ENCODE measurements at places on chromosomes 6 and 20.

GRCh38 chr6:34560366-34561226 is 4.5 kb upstream of the SPDEF start:
- DNase-seq, result no peak

DNA sequence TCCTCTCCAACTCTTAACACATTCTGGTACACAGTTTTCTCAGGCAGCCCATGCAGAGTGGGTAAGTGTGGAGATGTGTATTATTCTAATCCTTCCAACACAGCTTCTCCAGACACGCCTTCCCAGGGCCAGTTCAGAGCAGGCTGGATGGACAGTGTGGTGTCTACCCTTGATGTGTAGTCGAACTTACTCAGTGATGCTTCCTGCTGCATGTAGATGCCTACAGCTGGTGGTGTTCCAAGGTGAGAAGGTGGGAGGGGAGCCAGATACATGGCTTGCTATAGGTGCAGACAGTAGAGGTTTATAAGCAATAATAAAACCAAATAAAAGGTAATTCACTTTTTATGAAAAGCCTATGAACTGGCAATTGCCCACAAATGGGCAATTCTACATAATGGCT is 104.0 kb downstream of the QRSL1 start:
- DNase-seq, result no peak

DNA sequence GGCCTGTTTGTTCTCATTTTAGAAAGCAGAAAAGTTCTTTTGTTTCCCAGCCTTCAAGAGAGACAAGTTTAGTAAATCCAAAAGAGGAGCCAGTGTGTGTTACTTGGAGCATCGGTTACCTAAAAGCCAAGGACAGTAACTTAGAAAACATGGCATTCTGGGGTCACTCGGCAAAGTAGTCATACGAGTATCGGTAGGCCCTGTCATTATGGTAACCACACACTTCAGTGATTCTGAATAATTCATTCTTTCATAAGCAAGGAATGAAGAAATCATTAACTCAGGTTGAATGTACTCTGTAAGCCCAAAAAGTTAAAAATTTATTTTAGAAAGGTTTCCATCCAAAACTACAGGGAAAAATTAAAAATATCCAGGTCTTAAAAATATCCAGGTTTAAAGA is 34.0 kb downstream of the CNKSR3 start:
- DNase-seq, result no peak

GRCh38 chr6:117007659-117008058 is 130.6 kb downstream of the RFX6 start:
- no peak for DNase-seq

DNA sequence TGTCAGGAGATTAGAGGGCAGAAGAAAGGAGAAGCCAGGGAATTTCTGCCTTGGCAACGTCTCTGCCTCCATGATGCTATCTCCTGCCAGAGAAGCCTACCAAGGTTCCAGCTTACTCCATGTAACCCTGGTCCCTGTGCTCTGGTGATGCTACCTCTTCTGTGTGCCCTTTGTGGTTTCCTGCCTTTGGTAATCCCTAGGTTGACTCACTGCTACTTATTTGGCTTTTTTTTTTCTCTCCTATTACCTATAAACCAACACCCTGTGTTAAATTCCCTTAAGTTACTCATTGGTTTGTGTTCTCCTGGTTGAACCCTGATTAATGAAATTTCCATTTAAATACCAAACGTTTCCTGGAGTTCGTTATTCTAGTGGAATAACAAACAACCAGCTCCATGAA is 527.8 kb upstream of the FLRT3 start:
- no peak for DNase-seq

DNA sequence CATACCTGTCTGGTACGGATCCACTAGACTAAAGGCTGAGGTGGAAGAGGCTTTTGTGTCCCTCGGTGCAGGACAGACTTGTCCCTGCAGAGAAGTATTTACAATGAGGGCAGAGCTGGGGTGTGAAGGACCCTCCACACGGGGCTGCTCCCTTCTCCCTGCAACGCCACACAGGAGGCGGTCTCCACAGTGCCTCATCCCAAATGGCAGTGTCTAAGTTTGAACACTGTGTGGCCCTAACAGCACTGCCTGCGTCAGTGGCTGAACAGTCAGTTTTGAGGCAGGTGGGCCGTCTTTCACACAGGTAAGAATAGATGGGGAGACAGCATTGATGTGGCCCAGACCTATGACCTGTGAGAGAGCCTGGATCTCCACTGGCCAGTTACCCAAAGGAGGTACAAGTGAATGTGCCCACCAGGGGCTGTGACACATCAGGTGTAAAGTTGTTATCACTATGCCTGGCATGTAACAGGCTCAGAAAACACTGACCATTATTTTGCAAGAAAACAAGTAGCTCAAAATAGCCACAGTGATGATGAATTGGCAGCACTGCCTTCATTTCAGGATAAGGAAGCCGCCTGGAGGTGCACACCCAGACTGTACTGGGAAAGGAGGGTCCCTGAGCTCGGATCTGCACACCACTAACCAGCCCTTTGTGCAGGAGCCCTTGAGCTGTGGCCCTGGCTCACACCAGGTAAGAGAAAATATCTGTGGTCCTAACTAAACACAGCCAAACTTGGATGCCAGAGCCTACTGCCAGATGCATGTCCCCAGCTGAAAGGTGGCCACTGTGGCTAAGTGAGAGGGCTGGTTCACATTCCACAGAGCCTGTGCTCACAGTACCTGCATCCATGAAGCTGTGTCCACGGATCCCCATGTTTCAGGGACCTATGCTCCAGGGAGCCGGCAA is 246.7 kb downstream of the DLL1 start:
- DNase-seq, result no peak

DNA sequence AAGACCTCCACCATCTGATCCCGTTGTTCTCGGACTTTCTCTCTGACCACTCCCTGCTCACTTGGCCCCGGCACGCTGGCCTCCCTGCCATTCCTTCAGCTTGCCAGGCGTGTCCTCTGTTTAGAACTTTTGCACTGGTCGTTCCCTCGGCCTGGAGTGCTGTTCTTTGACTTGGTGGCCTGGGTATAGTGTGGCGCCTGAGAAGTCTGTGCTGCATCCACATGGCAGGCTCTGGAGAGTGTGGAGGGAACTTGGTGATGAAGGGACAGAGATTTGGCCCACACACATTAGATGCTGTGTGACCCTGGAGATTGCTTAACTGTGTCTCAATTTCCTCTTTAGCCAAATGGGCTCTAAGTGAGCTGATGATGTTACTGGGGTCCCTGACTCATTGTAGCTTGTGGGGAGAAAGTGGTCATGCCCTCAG is 13.0 kb upstream of the TGM2 start:
- no peak for DNase-seq

DNA sequence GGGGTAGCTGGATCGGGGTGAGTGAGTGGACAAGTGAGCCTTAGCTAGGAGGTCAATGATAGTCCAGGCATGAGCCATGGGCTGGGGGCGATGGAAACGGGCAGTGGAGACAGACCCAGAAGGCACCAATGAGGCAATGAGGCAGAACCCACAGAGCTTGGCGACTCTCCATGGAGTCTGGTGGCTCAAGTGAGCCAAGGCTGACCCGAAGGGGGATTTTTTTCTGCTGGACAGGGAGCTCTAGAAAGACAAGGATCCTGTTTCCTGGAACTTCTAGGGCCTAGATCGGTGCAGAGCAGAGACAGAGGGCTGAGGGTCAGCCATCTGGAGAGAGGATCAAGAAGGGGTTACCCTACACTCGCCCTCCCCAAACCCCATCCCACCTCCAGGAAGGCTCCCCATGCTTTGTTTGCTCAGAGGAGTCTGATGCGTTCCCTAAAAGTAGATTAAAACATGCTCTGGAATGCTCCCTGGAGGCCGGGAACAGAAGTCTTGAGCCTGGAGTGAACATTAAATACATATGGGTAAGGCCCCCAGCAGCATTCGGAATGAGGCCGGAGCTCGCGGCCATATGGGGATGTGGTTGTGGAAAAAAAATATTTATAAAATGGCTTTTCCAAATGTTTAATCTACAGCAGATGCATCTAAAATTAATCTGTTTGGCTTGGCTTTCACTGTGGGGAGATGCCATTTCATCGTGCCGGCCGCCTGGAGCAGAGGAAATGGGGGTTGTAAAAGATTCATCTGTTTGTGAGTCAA is 237.8 kb upstream of the PMEPA1 start:
- no peak for DNase-seq

- DNase-seq, result no peak
Measured at GRCh38 chr6:163438298-163438939, 23.9 kb downstream of the QKI start.

- no peak for DNase-seq
Measured at GRCh38 chr20:49982072-49982345, 771 bp upstream of the SNAI1 start.

- no peak for DNase-seq
Measured at GRCh38 chr20:43682446-43682845, 15.5 kb downstream of the MYBL2 start.

- no peak for DNase-seq
Measured at GRCh38 chr6:152821525-152821924, 70.9 kb downstream of the VIP start.

GRCh38 chr6:22732176-22732970 is 163.0 kb downstream of the HDGFL1 start:
- DNase-seq, result no peak

- no peak for DNase-seq
Measured at GRCh38 chr6:40280231-40280630, 306.9 kb downstream of the LRFN2 start.

DNA sequence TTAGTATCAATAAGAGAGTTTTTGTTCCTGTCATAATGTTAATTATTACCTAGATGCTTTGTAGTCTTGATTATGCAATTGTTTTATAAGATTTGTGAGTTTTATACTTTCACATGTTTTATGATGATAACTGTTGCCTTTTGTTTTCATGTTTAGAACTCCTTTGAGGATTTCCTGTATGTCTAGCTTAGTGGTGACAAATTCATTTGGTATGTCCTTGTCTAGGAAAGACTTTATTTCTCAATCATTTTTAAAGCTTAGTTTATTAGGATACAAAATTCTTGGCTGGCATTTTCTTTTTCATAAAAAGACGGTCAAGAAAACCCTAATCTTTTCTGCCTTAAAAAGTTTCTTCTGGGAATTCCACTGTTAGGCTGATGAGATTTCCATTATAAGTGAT is 849.9 kb upstream of the EYS start:
- DNase-seq, result no peak

- no peak for DNase-seq
Measured at GRCh38 chr20:5504061-5504739, 187.4 kb upstream of the PROKR2 start.

Measured in stimulated activated CD8-positive, alpha-beta memory T cell treated with anti-CD3 and anti-CD28 coated beads, Interleukin-4, amount 100 ng/mL, for 1 hour (primary cell).